ENCODE measurements at places on chromosomes 7 and 10.

DNA sequence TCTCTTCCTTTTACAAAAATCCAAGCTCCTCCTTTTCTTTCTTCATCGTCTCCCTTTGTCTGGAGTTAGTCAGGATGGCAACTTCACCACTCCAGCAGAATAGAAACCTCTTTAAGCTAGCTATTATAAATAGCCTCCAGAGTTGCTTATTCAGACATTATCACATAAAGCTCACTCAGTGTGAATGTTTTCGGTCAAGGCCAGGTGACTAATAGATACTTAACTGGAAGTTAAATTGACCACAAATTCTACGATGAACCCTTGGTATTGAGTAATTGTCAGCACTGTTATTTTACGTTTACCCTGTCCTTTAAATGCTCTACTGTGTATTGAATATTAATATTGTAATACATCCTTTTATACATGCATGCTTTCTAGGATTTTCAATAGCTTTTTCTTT lies 340.4 kb downstream of the OTUD1 start:
- no peak for DNase-seq

DNA sequence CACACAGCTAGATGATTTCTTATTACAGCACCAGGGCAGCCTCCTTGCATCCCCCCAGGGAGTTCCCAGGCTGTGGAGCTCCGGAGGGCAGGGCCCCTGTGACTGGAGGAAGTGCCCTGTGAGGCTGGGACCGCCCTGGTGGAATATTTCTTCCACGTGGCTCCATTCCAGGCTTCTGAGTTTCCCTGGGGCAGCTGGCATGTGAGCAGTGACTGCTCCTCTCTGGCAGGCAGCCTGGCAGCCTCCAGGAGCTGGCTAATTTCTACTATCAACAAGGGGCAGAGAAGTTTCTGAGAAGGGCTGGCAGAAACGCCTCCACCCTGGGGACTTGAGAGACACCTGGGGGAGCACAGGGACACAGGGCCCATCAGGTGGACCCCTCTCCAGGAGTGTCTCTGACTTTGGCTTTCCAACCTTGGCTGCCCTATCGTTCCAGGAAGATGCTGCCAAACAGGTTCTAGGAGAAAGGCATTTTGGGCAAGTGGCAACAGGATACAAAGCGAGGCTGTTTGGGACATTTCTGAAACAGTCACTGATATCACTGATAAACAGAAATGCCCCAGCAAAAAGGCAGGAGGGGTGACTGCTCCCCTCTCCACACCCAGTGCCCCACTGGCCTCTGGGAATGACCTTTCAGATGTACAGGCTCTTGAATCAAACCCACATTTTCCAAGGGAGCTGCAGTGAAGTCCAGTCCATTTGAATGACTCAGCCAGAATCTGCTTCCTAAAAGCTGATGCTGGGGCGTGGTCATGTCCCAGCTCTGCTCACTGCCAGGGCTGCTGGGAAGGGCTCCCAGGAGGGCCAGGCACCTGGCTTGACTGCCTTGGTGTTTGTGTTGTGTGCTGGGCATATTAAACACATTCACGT lies 16.1 kb downstream of the MYOF start:
- no peak for DNase-seq

DNA sequence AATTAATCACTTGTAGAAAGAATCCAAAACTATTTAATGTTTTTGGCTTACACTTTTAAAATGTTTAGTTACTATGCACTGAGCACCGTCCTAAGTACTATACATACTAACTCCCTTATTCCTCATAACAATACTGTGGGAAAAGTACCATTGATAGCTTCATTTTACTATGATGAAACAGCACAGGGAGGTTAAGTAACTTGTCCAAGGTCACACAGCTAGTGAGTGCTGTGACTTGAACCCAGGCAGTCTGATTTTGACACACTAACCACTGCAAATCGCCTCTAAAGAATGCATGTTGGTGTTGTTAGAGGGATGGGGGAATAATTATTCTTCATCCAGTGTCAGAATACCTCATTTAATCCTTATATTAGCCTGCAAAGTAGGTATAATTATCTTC lies 1.9 kb upstream of the RELN start:
- no peak for DNase-seq

GRCh38 chr7:154886591-154886990 lies 116.3 kb downstream of the PAXIP1 start:
- no peak for DNase-seq

- DNase-seq = no peak
Observed at GRCh38 chr10:121579656-121580055, 18.6 kb downstream of the FGFR2 start.

DNA sequence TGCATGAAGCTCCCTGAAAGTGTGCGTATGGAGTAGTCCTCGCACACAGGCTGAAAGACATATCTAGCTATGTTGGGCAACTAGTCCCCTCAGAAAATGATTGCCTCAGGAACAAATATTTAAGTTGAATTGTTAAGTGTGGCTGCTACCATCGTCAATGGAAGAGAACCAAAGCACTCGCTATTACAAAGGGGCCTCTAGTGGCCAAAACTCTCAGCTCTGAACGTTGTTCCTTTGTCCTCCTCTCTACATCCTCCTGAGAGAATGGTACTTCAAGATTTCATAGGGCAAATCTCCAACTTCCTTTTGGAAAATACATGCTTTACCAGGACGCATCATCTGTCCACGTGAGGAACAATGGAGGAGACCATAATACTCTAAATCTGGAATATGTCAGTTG lies 209.9 kb downstream of the NRG3 start:
- no peak for DNase-seq

DNA sequence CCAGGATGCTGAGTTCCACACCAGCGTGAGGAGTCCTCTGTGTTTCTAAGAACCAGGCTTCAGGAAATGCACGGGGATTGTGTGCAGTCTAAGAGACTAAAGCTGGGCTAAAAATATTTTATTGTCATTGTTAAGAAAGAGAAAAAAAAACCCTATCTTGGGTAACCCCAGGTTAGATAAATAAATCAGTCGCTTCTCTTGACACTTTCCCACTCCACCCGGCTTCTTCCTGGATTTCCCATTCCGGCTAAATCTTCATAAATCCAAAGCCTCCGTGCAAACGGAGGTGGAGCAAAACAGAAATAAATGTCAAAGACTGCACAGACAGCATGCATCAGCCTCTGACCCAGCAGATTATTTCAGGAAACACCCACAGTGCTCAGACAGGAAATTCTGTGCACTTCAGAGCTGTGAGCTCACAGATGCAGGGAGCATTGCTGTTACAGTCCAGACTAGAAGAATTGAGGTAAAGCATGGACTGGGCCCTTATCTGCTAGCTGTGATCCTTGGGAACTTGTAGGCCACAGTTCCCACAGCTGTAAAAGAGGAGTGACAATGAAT lies 44.8 kb upstream of the GRID1 start:
- DNase-seq = peak; percentile 37

DNA sequence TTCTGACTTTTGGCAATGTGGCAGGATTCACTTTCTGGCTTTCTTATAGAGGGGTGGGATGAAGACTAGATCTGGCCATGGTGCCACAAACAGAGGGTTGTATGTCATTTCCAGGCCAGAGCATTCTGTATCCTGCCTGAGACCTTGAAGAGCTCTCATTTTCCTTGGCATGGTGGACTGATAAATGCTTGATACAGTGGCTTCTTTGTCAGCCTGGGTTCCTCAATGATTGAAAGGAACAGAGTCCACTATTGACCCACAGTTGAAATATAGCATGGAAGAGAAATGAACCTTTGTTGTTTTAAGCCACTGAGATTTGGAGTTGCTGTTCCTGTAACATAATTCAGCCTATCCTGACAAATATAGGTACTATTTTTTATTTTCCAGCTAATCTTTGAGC lies 462.7 kb downstream of the SUGCT start:
- no peak for DNase-seq

GRCh38 chr7:105452085-105452484 lies 63.4 kb upstream of the SRPK2 start:
- DNase-seq = no peak

DNA sequence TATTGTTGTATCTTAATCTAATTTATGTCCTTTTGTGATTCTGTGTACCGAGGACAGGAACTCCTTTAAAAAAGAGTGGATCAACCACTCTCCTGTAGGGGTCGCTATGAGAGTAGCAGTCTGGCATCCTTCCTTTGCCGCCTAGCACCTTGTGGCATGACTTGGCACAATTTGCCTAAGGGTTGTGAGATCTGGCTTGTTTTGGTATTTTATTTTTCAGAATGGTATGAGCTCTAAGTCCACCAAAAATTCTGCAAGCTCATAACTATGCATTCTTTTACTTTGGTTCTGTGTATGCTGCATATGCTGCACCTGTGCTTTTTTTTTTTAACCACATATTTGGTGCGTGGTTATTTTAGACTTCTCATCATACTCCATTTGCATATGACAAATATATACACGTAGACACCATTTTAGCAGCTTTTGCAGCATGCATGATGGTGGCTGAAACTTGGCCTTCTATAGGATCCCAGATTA lies 112.8 kb downstream of the CDK14 start:
- DNase-seq = peak; percentile 1

- DNase-seq = no peak
Observed at GRCh38 chr10:45294681-45295080, 20.7 kb downstream of the OR13A1 start.
